ENCODE measurements at places on chromosomes 16 and 17. TPM values are rescaled to one million over a fixed set of nuclear protein-coding genes. Genes with fewer than 3 reads are reported as not detected.
A peak's percentile ranks its signal among the peaks of the same experiment; 100 is the strongest.

GRCh38 chr17:78142119-78142861 is 3.9 kb upstream of the C17orf99 start:
- no peak overlapping the region for H3K4me3 ChIP-seq
- H3K27ac ChIP-seq = no peak overlapping the region
- no peaks in the 10 kb centered on the region for H3K36me3 ChIP-seq

DNA sequence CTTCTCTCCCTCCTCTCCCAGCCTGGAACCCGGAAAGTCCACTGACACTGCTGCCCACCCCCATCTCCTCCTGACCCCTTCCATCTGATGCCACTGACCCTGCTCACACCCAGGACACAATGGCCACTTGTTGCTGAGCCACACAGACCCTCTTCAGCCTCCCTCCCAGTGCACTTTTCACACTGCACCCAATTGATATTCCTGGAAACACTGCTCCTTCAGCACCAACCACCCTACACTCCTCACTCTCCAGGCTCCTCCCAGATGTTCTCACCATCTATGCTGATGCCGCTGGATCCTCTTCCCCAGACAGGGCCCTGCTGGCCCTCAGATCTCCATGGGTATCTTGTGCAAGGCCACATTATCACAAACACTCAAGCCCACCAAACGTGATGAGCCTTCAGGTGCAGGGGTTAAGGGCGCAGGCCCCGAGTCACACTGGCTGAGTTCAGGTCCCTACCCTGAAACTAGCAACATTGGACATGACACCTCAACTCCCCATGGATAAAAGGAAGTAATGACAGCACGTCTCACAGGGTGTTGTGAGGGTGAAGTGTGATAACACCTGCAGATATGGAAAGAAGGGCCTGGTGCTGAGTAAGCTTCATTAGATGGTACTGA is 238.1 kb downstream of the ZNF423 start:
- DNase-seq = no peak
- H3K36me3 ChIP-seq = no peaks in the 10 kb centered on the region
- H3K27me3 ChIP-seq = no peaks in the 10 kb centered on the region
- H3K27ac ChIP-seq = no peak overlapping the region
- no peak overlapping the region for H3K4me3 ChIP-seq

- H3K4me3 ChIP-seq = no peak overlapping the region
- peaks cover 27% of the 10 kb centered on the region for H3K4me1 ChIP-seq
- H3K36me3 ChIP-seq = peaks cover 55% of the 10 kb centered on the region
- DNase-seq = no peak
- no peak overlapping the region for H3K27ac ChIP-seq
These were observed 2.8 kb downstream of the ZNF646 start for GRCh38 chr16:31077024-31077423.

DNA sequence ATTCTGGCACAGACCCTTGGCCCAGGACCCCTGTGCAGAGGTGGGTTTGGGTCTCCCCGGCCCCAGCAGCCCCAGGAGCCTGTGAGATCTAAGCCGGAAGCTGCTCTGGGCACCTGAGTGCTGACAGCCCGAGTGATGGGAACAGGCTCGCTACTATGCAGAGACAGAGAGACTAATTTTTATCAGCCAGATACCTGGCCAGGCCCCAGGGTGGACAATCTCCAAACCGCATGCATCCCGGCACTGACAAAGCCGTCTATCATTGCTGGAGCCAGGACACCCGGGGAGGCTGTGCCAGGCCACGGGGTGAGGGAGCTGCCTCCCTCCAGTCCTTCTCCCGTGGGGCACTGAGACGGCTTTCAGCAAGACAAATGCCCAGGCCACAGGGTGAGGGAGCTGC is 25.0 kb downstream of the CBFA2T3 start:
- H3K27ac ChIP-seq = no peak overlapping the region
- no peaks in the 10 kb centered on the region for H3K4me1 ChIP-seq
- H3K36me3 ChIP-seq = no peaks in the 10 kb centered on the region
- no peak for DNase-seq
- H3K27me3 ChIP-seq = no peaks in the 10 kb centered on the region

- no peak overlapping the region for H3K4me3 ChIP-seq
- no peaks in the 10 kb centered on the region for H3K36me3 ChIP-seq
- peaks cover 33% of the 10 kb centered on the region for H3K4me1 ChIP-seq
These were observed 37.5 kb downstream of the CREBBP start for GRCh38 chr16:3842994-3843393.

GRCh38 chr16:30031477-30031918 is 427 bp upstream of the TLCD3B start:
- H3K36me3 ChIP-seq = no peaks in the 10 kb centered on the region
- no peak overlapping the region for H3K4me3 ChIP-seq
- H3K27ac ChIP-seq = no peak overlapping the region
- H3K27me3 ChIP-seq = peaks cover 19% of the 10 kb centered on the region
- H3K4me1 ChIP-seq = peaks cover 8% of the 10 kb centered on the region
- DNase-seq = no peak

DNA sequence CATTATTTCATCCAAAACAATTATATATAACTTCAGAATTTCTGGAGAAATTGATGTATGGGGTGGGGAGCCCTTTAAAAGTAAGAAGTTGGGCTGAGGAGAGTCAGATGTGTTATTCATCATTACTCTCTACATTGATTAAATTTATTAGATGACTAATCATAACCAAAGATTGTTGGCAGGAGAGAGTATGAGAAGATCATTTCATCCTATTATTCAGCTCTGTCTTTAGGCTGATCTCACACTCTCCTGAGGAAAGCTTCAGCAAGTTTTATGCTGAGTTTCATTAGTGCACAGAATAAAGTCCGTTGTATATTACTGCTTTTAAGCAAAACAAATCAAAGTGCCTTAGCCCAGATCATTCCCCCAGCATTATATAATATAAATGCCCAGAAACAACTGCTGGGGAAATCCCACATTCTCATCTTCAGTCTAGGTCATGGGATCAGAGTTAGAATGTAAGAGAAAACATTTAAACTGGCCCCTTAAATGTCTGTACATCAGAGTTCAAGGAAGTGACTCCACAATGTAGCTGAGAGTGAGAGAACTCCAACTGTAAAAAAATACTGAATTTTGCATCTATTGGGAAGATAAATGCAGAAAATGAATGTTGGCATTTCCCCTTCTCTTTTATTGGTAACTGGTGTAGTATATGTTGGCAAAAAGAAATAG is 130.1 kb upstream of the HLF start:
- no peaks in the 10 kb centered on the region for H3K36me3 ChIP-seq
- no peaks in the 10 kb centered on the region for H3K4me1 ChIP-seq
- no peak for DNase-seq
- no peaks in the 10 kb centered on the region for H3K27me3 ChIP-seq
- no peak overlapping the region for H3K4me3 ChIP-seq

- peak overlapping the region; percentile 54 for H3K27ac ChIP-seq
- no peaks in the 10 kb centered on the region for H3K36me3 ChIP-seq
- no peak for DNase-seq
- H3K27me3 ChIP-seq = no peaks in the 10 kb centered on the region
These were observed 1.2 kb downstream of the DUSP14 start for GRCh38 chr17:37490638-37491614.

Gene TMEM92
- total RNA-seq = 1.4 TPM

Gene SYNGR3
- 0.49 TPM for total RNA-seq

Gene OTOP2
- not detected for total RNA-seq

Gene KRT40
- not detected for total RNA-seq

Gene HOXB2
- 73.0 TPM for total RNA-seq

Gene CDH3
- total RNA-seq = not detected

Gene PMFBP1
- total RNA-seq = 0.21 TPM
